Stimulated activated naive B cell treated with anti-CD40 and anti-IgM and Interleukin-4, amounts not matched to agents 10 μg/mL and 1 μg/mL and 100 μg/mL, for 72 hours (primary cell): ENCODE measurements at places on chromosomes 6 and 20.

DNA sequence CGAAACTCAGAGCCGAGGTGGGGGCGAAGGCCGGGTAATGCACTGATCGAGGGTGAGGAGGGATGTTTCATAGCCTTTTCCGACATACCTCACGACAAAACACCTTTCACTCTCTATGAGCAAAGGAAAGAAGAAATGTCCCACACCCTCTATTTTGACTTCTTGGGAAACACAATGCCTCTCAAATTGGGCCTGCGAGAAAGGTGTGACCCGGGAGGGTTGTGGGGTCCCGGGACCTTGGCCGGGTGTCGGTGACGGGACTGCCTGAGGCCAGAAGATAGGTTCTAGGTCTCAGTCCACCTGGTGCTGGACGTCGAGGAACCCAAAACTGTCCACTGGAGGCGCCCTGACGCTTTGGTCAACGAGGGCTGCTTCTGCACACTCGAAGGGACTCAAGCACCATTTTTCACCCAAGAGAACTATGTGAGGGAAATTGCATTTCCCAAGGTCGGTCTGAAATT lies 41.1 kb upstream of the OSTM1 start:
- H3K4me1 ChIP-seq = peaks cover 44% of the 10 kb centered on the region
- no peak overlapping the region for H3K27ac ChIP-seq
- H3K4me3 ChIP-seq = peak overlapping the region; percentile 78
- DNase-seq = peak; percentile 13

DNA sequence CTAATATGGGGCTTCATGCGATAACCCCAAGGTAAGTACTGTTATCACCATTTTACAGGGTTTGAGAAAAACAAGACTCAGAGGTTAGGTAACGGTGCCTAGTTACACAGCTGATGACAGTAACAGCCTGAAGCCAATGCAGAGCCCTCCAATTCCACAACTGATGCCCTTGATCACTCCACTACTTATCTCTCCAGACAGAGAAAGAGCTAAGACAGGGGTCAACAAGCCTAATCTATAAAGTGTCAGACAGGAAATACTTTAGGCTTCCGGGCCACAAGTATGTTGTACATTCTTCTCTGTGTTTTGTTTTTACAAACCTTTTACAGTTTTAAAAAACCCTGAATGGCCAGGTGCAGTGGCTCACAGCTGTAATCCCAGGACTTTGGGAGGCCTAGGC lies 50.9 kb downstream of the MAP7 start:
- H3K4me3 ChIP-seq = no peak overlapping the region
- H3K4me1 ChIP-seq = no peaks in the 10 kb centered on the region
- no peaks in the 10 kb centered on the region for H3K36me3 ChIP-seq
- DNase-seq = no peak

- peaks cover 4% of the 10 kb centered on the region for H3K36me3 ChIP-seq
- no peak overlapping the region for H3K4me3 ChIP-seq
- no peak overlapping the region for H3K27ac ChIP-seq
- DNase-seq = no peak
- H3K4me1 ChIP-seq = no peaks in the 10 kb centered on the region
- H3K27me3 ChIP-seq = peaks cover 19% of the 10 kb centered on the region
Observed at GRCh38 chr20:10371467-10371866, 62.6 kb downstream of the MKKS start.

DNA sequence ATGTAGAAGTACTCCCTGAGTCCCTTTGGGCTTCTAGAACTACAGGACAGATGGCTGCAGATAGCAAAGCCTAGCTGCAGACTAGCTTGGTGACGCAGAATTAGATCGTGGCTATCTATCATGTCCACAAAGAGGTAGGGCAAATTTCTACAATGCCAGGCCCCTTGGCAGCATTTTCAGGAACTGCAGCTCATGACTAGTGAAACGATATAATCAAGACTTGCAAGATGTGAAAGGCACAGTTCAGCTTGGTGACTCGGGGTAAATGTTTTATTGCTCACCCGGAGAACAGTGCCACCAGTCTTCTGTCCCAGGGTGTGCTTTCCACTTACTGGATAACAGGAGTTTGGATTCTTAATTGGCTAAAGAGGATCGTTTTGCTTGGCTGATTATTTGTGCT lies 108.7 kb upstream of the LY86 start:
- no peak overlapping the region for H3K4me3 ChIP-seq
- DNase-seq = no peak
- no peak overlapping the region for H3K27ac ChIP-seq
- H3K4me1 ChIP-seq = no peaks in the 10 kb centered on the region
- peaks cover 31% of the 10 kb centered on the region for H3K27me3 ChIP-seq
- peaks cover 5% of the 10 kb centered on the region for H3K36me3 ChIP-seq

DNA sequence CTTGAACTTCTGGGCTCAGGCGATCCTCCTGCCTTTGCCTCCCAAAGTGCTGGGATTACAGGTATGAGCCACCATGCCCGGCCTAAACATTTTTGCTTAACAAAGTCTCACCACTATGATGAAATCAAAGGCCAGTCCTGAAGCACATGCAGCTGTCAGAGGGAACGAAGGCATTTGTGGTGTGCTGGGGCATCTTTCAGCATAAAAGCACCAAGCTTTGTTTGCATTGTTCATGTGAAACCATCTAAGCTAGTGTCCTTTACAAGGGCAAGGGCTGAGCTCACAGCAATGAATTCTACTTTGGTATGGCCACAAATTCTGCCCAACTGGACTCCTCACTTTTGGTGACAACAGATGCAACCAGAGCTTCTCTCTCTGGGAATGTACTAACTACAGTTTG lies 66.8 kb downstream of the ZFP64 start:
- DNase-seq = no peak
- H3K4me1 ChIP-seq = peaks cover 2% of the 10 kb centered on the region
- no peak overlapping the region for H3K27ac ChIP-seq
- H3K4me3 ChIP-seq = no peak overlapping the region
- no peaks in the 10 kb centered on the region for H3K27me3 ChIP-seq
